ENCODE measurements at places on chromosomes 7 and 10. TPM values are rescaled to one million over a fixed set of nuclear protein-coding genes. Genes with fewer than 3 reads are reported as not detected.

DNA sequence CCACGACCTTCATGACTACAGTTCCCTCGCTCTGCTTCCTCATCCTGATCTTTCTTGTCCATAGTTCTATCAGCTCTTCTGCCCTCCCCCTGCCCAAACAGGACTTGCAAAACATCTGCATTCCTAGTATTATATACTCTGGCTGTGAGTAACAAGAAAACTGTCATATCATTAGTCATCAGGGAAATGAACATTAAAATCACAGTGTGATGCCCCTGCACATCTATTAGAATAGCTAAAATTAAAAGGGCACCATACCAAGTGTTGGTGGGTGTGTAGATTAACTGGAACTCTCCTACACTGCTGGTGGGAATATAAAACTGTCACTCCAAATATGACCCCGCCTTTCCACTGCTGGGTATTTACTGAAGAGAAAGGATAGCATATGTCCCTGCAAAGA, 141.8 kb downstream of the C7orf25 start:
- no peaks in the 10 kb centered on the region for H3K4me1 ChIP-seq
- no peaks in the 10 kb centered on the region for H3K27me3 ChIP-seq
- DNase-seq: no peak
- H3K4me3 ChIP-seq: no peak overlapping the region

DNA sequence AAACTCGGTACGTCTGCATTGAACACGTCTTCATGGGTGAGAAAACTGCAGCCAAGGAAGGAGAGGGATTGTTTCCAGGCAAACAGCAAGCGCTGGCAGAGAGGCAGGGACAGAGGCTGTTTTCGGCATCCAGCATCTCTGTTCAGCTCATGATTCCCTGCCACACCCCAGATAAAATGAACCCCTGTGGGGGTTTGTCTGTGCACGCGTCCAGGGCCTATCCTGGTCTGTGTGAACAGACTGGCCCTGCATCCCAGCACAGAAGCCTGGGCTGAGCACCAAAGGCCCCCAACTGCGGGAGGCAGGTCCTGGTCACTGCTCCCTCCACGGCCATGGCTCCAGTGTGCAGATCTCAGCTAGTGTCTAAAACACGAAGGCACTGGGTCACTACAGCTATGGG, 83.3 kb upstream of the FAM20C start:
- H3K27ac ChIP-seq: no peak overlapping the region
- H3K27me3 ChIP-seq: no peaks in the 10 kb centered on the region
- no peak overlapping the region for H3K4me3 ChIP-seq

DNA sequence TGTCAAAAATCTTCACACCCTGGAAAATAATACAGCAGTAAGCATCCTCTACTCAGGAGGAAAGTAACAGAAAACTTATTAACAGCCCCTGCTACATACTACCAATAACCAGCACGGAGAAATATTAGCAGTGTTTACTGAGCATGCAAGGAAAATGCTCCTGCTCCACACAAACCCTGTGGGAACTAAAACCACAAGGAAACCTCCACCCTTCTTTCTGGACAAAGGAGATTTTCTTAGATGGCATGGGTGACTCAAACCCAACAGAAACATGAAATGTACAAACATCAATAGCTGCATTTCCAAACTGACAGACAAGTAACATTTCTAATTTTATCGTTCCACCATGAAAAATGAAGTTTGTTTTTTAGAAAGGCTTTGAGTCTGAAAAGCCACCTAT, 113.4 kb downstream of the VPS41 start:
- no peaks in the 10 kb centered on the region for H3K4me1 ChIP-seq
- no peak for DNase-seq
- H3K27me3 ChIP-seq: no peaks in the 10 kb centered on the region
- H3K4me3 ChIP-seq: no peak overlapping the region
- peaks cover 11% of the 10 kb centered on the region for H3K36me3 ChIP-seq

DNA sequence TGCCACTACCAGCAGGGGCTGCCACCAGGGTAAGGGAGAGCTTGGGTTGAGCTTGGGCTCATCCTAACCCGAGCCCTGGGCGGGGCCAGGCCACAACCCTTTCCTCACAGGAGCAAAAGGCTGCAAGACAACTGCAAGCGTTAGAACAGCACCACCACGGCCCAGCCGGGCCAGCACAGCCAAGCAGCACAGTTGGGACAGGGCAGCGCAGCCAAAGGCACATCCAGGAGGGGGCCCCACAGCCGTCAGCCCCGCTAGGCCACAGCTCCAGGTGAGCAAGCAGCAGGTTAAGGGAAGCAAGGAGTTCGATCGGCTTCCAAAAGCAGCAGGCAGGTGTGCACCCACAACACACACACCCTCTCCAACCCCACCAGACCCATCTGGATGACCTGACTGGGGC, 7.0 kb upstream of the NDST2 start:
- peaks cover 7% of the 10 kb centered on the region for H3K4me1 ChIP-seq
- H3K27me3 ChIP-seq: no peaks in the 10 kb centered on the region
- DNase-seq: no peak
- H3K4me3 ChIP-seq: no peak overlapping the region

GRCh38 chr10:124262971-124263370, 155.8 kb downstream of the OAT start:
- H3K27me3 ChIP-seq: no peaks in the 10 kb centered on the region
- no peaks in the 10 kb centered on the region for H3K36me3 ChIP-seq
- peaks cover 13% of the 10 kb centered on the region for H3K4me1 ChIP-seq
- H3K4me3 ChIP-seq: no peak overlapping the region

- no peak overlapping the region for H3K4me3 ChIP-seq
- H3K4me1 ChIP-seq: peaks cover 11% of the 10 kb centered on the region
- peak; percentile 25 for DNase-seq
- H3K27ac ChIP-seq: no peak overlapping the region
Observed at GRCh38 chr10:29926693-29927048, 132.7 kb downstream of the JCAD start.

GRCh38 chr7:123120286-123120685, 79.5 kb downstream of the SLC13A1 start:
- no peak for DNase-seq
- no peak overlapping the region for H3K4me3 ChIP-seq
- no peaks in the 10 kb centered on the region for H3K36me3 ChIP-seq
- no peaks in the 10 kb centered on the region for H3K27me3 ChIP-seq
- H3K4me1 ChIP-seq: no peaks in the 10 kb centered on the region
- H3K27ac ChIP-seq: no peak overlapping the region

- no peaks in the 10 kb centered on the region for H3K36me3 ChIP-seq
- DNase-seq: no peak
- peaks cover 8% of the 10 kb centered on the region for H3K4me1 ChIP-seq
- peaks cover 18% of the 10 kb centered on the region for H3K27me3 ChIP-seq
- no peak overlapping the region for H3K27ac ChIP-seq
Observed at GRCh38 chr10:43353495-43354329, 17.7 kb upstream of the FXYD4 start.

DNA sequence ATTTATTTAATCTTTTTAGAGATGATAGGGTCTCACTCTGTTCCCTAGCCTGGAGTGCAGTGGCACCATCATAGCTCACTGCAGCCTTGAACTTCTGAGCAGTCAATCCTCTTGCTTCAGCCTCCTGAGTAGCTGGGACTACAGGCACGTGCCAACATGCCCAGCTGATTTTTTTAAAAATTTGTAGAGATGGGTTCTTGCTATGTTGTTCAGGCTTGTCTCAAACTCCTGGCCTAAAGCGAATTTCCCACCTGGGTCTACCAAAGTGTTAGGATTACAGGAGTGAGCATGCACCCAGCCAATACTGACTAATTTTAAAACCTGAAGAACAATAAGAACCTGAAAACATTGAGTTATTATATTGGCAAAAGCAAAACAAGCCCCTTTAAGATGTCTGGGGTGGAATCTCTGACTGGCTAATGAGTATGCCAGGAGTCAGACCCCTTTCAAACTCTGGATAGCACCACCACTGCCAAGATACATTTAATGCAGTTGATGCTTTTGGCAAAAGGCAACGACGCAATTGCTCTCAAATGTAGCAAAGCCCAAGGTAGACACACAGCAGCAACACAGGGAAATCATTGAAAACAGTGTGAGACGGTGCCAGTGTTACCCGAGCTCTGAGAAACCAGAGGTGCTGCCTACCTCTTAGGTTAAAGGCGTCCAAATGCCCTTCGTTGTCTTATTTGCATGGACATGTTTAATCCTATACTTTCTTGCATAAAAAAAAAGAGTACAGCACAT, 40.7 kb upstream of the TOMM7 start:
- H3K27ac ChIP-seq: no peak overlapping the region
- H3K36me3 ChIP-seq: peaks cover 10% of the 10 kb centered on the region
- H3K27me3 ChIP-seq: no peaks in the 10 kb centered on the region
- DNase-seq: no peak
- H3K4me3 ChIP-seq: no peak overlapping the region

DNA sequence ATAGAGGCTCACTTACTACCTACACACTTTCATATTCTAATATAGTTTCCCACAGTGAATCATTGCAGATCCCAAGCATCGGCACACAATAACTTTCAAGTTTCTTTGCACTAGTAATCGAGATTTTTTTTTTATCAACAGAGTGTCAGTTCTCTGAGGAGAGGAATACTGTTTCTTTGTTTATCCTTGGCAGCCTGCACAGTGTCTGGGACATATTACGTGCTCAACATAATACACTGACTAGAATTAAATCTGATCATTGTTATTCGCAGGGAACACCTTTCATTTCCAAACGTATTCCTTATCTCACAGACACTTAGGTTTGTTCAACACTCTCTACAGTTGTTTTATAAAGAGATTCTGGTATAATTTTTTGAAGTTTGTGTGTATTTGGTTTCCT, 95.3 kb downstream of the CACNA2D1 start:
- no peak overlapping the region for H3K27ac ChIP-seq
- H3K4me3 ChIP-seq: no peak overlapping the region
- no peaks in the 10 kb centered on the region for H3K36me3 ChIP-seq
- no peak for DNase-seq

DNA sequence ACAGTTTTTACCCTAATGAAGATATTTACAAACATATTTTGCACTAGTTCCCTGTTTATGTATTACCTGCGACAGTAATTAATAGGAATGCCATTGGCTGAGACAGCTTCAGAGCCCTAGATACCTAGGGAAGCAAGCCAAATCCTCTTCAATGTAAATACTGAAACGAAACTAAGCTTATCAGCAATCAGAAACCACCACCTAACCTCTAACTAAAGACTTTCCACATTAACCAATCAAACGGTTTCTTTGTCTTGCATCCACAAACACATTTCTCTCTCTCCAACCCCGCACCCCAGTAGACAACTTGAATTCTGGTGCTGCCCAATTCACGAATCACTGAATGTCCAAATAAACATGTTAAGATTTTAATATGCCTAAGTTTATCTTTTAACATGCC, 474.4 kb upstream of the C7orf33 start:
- DNase-seq: no peak
- H3K27ac ChIP-seq: no peak overlapping the region
- no peak overlapping the region for H3K4me3 ChIP-seq
- no peaks in the 10 kb centered on the region for H3K36me3 ChIP-seq
- peaks cover 3% of the 10 kb centered on the region for H3K27me3 ChIP-seq

GALNT17 gene
- total RNA-seq: 27.0 TPM

GRCh38 chr10:78600740-78601139, 468.0 kb upstream of the ZMIZ1 start:
- no peaks in the 10 kb centered on the region for H3K36me3 ChIP-seq
- peaks cover 6% of the 10 kb centered on the region for H3K27me3 ChIP-seq
- no peak for DNase-seq

DNA sequence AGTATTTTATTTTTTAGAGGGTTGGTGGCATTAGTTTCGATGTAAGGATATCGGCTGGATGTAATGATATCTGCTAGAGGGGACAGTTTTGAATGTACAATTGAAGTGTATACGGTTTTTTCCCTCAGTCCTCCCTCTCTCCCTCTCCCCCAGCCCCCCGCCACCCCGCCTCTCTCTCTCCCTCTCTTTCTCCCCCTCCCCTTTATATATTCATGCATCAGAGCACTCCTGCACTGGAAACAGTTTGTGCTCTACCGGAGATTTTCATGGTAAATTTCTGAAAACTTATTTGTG, 1.6 kb downstream of the GLCCI1 start:
- no peaks in the 10 kb centered on the region for H3K36me3 ChIP-seq
- DNase-seq: peak; percentile 35
- peak overlapping the region; percentile 95 for H3K4me3 ChIP-seq
- H3K27me3 ChIP-seq: no peaks in the 10 kb centered on the region
- H3K4me1 ChIP-seq: peaks cover 5% of the 10 kb centered on the region
- peak overlapping the region; percentile 89 for H3K27ac ChIP-seq

KLF14 gene
- 0.98 TPM for total RNA-seq

GRCh38 chr10:18554479-18554878, 96.9 kb downstream of the NSUN6 start:
- no peak overlapping the region for H3K27ac ChIP-seq
- H3K27me3 ChIP-seq: no peaks in the 10 kb centered on the region
- H3K36me3 ChIP-seq: peaks cover 9% of the 10 kb centered on the region
- no peak overlapping the region for H3K4me3 ChIP-seq

SLC18A3 gene
- not detected for total RNA-seq

KNDC1 gene
- total RNA-seq: 2.7 TPM

MRC1 gene
- 13.4 TPM for total RNA-seq

DNA sequence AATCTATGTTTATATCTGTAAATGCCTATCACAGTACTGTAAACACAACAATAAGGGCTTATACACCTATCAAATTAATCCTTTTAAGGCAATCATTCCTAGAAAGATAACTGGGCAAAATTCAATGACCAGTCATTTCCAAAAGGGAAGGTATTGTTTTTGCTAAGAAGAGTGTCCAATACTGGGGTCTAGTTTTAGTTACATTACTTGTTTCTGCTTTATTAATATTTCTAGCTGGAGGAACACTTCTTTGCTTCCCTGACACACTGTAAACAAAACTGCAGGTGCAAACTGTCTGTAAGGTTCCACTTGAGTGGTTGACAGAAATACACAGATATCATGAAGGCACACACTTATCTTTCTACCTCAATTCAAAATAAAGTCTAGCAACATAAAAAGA, 84.2 kb upstream of the FAM133B start:
- H3K27me3 ChIP-seq: no peaks in the 10 kb centered on the region
- peaks cover 13% of the 10 kb centered on the region for H3K36me3 ChIP-seq
- H3K4me3 ChIP-seq: no peak overlapping the region
- no peaks in the 10 kb centered on the region for H3K4me1 ChIP-seq

DNA sequence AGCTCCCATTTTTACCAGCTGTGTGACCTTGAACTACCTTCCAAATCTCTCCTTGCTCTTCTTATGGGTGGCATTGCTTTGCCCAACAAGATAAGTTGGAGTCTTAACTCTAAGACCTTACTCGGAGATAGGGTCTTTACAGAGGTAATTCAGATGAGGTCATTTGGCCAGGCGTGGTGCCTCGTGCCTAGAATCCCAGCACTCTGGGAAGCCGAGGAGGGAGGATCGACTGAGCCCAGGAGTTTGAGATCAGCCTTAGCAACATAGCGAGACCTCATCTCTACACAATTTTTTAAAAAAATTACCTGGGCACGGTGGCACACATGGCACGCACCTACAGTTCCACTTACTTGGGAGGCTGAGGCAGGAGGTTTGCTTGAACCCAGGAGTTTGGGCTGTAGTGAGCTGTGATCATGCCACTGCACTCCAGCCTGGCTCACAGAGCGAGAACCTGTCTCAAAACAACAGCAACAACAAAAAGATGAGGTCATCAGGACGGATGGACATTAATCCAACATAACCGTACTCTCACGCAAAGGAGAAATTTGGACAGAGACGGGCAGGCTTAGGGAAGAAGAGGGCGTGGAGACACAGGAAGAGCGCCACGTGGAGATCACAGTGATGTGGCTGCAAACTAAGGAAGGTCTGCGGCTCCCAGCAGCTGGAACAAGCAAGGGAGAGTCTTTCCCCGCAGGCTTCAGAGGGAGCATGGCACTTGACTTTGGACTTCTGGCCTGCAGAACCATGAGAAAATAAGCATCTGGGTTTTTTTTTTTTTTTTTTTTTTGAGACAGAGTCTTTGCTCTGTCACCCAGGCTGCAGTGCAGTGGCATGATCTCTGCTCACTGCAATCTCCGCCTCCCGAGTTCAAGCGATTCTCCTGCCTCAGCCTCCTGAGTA, 122.3 kb upstream of the CARD11 start:
- H3K4me3 ChIP-seq: no peak overlapping the region
- no peak overlapping the region for H3K27ac ChIP-seq
- no peak for DNase-seq
- H3K36me3 ChIP-seq: no peaks in the 10 kb centered on the region
- no peaks in the 10 kb centered on the region for H3K4me1 ChIP-seq

Measured in muscle of leg (tissue), 16 donors.